ENCODE measurements at places on chromosomes 1 and 21.

GRCh38 chr1:204288021-204288588 lies 71.6 kb downstream of the PLEKHA6 start:
- DNase-seq, result no peak

- no peak for DNase-seq
Observed at GRCh38 chr1:37485902-37486679, 11.7 kb downstream of the ZC3H12A start.

- no peak for DNase-seq
Observed at GRCh38 chr1:71196685-71197084, 115.8 kb upstream of the ZRANB2 start.

GRCh38 chr1:94119306-94119705 lies 1.6 kb downstream of the ABCA4 start:
- no peak for DNase-seq

DNA sequence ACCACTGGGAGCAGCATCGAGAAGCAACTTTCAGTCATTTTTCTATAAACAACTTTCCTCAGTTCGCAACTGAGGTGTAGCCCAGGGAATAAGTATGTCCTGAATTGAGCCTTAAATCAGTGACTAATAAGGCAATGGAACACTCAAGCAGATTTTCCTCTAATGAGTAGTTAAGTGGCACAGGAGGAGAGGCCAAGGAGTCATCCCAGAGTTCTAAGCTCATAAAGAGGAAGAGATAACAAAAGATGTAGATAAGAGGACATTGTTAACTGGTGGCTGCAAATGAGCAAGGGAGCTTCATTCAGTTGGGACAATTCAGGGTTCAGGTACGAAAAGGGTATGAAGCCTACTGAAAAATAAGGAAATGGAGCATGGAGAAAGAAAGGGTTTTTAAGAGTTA lies 64.5 kb downstream of the LRRC40 start:
- DNase-seq, result no peak

DNA sequence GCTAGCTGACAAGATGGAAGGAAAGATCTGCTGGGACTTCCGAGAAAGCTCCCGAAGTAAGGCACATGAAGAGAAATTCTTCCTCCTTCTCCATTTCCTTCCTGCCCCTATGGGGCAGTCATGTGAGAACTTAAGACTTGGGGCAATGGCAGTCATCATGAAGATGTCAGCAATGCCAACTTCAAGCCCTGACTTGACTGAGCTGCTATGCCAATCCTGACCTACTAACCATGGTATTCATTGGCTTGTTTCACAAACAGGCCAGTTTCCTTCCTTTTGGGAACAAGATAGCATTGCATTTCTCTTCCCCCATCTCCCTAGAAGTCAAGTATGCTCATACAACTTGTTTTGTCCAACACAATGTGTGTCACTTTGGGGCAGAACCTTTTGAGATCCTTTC lies 25.5 kb downstream of the GRIK1 start:
- no peak for DNase-seq

- DNase-seq, result no peak
Observed at GRCh38 chr1:16243936-16244649, 7.1 kb upstream of the CPLANE2 start.

DNA sequence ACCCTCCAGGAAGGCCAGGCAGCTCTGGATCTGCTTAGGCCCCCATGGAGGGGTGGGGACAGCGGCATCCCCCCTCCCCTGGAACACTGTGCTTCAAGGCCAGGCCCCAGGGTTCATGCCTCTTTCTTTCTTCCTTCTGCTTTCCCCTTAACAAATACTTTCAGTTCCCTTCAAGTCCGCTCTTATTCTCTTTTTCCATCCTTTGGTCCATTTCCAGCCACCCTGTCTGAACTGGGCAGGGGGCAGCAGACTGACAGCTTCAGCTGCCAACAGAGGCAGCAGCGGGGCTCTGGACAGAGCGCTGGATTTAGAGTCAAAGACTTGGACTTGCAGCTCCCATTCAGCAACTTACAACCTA lies 1.1 kb upstream of the CD244 start:
- no peak for DNase-seq

- no peak for DNase-seq
Observed at GRCh38 chr1:156747742-156748669, 3.5 kb downstream of the HDGF start.

DNA sequence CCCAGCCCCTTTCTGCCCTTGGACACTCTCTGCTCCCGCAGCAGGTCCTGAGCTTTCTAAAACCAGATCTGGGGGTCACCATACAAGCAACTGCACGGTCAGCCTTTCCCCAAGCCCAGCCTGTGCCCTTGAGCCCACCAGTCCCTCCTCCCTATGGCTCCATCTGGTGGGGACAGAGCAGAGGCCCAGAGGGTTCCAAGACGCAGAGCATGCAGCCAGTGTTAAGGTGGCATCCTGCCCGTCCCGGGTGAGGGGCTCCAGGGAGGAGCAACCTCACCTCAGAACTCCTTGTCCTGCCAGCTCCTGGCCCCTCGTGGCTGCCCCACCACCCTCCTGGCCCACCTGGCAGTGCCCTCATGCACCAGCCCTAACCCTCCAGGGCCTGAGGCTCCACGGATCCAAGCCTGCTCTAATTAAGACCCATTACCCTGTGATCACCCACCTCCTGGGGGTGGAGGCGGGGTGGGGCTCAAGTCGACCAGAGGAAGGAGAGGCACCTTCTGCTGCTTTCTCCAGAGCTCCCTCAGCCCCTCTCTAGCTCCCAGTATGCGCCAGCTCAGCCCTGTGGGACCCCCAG lies 8.5 kb downstream of the CHD5 start:
- DNase-seq, result no peak

DNA sequence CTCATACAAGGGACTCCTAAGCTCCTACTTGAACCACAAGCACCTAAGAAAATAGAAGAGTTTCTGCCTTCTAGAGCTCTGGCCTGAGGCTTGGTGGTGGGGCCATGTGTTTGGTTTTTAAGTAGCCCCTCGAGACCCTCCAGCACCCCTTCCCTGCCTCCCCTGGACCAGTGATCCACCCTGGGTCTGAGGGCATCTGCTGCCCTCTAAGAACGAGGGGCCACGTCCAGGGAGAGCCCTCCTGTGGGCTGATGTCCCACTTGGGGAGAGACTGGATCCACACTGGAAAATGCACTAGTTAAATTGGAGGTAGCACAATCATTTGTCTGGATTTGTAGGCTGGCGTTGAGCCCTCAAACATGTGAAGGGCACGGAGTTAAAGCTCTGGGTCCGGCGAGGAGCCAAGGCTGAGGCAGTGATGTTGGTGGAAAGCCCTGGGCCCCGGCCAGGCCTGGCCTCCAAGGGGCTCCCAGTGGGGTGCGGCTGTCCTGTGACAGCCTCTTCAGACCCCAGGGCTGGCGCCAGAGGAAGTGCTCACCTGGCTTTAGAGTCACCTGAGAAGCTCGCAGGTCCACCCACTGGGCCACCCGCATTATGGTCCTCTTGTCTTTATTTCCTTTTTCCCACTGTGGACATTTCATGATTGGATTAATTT lies 65.2 kb downstream of the SLC37A1 start:
- no peak for DNase-seq

DNA sequence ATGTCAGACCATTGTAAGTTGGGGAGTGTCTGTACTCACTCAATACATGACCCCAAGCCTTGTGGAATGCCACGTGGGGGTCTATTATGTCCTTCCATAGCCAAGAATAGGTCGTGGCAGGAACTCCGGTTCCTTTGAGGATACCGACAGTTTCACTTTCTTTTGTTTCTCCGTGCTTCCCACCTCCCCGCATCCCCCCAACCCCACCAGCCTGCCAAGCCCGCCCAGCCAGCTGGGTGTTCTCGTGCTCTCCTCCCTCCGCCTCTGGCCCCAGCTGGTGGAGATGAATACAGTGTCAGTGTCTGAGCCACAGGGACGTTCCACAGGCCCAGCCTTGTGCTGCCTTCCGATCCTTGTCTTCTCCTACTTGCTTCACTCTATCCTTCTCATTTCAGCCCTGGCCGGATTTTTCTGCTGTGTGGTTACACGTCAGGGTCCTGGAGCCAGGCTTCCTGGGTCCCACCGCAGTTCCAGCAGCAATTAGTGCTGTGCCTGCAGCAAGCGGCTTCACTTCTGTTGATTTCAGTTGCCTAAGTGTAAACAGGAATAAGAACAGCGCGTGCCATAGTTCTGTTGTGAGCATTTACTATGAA lies 4.1 kb upstream of the AGTRAP start:
- DNase-seq, result no peak

DNA sequence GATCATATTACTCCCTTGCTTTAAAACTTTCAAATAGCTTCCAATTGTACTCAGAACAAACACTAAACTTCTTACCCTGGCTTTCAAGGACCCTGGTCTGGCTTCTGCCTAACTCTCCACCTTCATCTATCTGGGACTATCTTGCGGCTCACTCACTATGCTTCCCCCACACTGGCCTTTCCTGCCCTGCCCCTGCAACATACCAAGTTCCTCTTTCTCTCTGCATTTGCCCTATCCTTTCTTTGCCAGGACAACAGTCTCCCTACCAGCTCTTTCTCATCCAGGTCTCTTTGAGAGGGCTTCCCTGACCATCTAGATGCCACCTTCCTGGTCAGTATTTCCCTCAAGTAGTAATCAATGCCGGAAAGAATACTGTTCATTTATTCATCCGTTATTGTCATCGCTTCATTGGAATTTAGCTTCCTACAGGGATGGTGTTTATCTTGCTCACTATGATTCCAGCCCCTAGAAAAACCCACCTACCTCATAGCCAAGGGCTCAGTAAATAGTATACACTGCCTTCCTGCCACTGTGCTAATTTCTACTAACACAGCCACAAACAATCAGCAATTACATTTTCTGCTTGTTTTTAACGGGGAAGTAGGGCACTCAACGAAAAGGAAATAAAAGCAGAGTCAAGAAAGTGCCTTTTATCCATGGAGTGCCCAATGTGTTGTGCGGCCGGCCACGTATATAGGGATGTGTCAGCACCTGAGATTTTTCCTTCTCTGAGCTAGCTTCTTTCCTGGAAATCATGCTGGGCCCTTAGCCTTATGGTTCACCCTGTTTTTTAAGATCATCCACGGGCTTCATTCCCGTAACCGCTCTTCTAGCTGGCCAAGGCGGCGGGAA lies 521 bp upstream of the CDC7 start:
- peak; percentile 45 for DNase-seq

DNA sequence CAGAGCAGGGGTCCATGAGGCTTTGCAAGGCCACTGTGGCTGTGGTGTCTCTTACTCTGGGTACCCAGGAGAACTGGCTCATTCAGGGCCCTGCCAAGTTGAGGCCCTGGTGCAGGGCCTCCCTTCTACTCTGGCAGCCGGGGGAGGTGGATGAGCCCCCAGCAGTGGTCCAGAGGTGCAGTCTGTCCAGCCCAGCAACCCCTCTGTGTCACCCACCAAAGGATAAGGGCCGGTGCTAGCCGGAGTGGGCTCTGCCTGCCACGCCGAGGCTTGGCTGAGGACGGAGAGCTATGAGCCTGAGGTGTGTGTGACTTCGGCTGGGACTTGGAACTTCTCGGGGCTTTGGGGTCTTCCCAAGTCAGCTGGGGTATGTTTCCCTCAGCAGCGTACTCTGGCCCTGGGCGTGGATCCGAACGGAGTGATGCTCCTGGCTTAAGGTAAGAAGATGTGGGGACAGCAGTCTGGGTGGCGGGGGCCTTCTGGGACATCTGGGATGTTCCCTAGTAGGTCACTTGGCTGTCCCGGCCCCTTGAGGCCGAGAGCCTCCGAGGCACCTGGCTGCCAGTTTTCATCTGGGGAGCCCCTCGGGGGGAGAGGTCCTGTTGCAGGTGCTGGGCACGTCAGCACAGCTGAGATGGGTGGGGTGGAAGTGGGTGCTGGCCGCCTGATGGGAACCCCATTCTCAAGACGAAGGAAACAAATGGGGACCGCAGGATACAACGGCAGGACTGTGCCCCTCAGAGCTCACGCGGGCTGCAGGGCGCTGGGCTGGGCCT lies 25.9 kb downstream of the RUNX3 start:
- no peak for DNase-seq

- DNase-seq, result no peak
Observed at GRCh38 chr1:80375662-80376061, 1369.1 kb upstream of the ADGRL4 start.

- DNase-seq, result no peak
Observed at GRCh38 chr1:156480411-156481192, 20.0 kb downstream of the MEF2D start.

DNA sequence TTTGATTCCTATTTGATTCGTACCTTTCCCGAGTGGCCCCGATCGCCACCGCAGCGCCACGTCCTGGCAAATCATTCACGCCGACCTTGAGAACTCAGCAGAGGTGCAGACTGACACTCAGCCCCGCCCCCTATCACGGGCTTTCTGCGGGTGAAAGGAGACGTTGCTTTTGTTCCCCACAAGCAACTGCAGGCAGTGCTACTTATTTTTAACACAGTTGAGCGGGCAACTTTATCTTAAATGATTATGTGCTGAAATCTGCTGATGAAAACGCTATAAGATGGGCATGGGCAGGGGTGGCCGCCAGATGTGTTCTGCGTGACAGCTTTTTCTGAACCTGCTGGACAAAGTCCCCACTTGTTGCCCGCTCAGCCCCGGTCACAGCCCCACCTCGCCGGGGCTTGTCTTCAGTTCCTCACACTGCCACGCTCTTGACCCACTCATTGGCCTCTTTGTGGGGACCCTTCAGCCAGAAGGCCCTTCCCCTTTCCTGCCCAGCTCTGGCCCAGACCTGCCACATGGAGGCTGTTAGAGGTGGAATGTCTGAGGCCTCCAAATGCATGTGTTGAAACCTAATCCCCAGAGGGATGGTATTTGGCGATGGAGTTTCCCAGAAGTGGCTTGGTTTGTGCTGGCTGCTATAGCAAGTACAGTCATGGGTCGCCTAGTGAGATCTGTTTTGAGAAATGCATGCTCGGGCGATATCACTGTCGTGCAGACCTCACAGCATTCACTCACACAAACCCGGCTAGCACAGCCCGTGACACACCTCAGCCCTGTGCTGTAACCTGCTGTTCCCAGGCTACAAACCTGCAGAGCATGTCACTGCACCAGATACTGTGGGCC lies 15.7 kb upstream of the PDXK start:
- DNase-seq, result no peak

DNA sequence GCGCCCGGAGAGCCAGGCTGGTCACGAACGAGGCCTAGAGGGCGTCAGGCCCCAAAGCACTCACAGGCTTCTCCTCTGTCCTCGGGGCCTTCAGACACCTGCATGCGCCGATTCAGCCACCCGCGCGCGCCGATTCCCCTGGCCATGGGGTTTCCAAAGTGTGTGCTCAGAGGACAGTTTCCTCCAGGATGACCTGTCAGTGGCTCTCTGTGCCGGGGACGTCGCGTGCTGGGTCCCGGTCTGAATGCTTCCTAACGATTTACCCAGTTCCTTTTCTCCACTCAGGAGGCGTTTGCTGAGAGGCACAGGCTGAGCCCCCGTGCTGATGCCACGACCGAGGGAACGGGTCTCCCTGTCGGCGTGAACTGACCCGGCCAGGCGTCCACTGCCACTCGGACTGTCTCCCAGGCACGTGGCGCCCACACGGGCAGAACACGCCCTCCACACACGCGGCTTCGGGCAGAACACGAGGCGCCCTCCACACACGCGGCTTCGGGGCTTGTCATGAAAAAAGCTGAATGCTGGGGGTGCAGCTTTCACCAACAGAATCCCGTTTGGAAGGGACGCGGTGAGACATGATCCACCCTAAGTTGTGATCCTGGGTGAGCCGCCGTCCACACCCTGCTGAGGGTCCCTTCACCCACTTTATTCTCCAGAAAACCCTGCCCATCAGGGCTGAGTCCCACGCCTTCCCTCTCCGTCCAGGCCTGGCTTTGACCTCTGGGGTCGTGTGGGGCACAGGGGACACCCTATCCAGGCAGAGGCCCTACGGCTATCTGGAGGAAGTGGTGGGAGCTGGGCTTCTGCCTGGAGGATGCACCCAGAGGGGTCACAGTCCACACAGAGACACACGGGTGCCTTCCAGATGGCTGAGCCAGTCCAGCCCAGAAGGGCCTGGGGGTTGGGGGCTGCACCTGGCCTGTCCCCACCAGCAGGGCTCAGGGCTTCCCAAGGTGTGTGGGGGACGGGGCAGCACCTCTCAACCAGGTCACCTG lies 56.1 kb downstream of the COL6A1 start:
- DNase-seq, result no peak

GRCh38 chr1:67468066-67468718 lies 38.0 kb upstream of the SERBP1 start:
- DNase-seq, result no peak
